ENCODE measurements at places on chromosomes 4 and X.

- no peaks in the 10 kb centered on the region for H3K4me1 ChIP-seq
- H3K27ac ChIP-seq: no peak overlapping the region
- DNase-seq: no peak
These were observed 40.7 kb downstream of the C4orf51 start for GRCh38 chr4:145720656-145721055.

- no peak for DNase-seq
- H3K4me1 ChIP-seq: peaks cover under 1% of the 10 kb centered on the region
- no peaks in the 10 kb centered on the region for H3K27me3 ChIP-seq
- no peaks in the 10 kb centered on the region for H3K36me3 ChIP-seq
- no peak overlapping the region for H3K4me3 ChIP-seq
- no peak overlapping the region for H3K27ac ChIP-seq
These were observed 178.6 kb upstream of the JADE1 start for GRCh38 chr4:128630871-128631270.

DNA sequence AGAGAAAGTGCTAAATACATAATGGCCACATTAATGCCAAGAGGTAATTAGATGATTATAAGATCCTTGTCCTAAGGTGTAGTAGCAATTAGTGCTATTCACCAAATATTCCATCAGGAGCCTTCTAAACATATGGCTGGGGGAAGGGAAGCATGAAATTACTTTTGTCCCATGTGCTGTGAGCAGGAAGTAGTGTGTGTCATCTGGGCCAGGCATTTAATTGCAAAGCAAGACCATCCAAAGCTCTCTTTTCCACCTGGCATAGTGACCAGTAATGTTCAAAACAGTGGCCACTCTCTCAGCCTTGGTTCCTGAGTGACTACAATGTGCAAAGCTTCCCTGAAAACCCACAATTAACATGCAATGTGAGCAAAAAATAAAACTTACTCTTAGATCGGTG, 144.2 kb upstream of the FAM241A start:
- H3K27ac ChIP-seq: no peak overlapping the region
- no peaks in the 10 kb centered on the region for H3K4me1 ChIP-seq
- no peaks in the 10 kb centered on the region for H3K27me3 ChIP-seq
- no peak for DNase-seq
- no peak overlapping the region for H3K4me3 ChIP-seq

GRCh38 chrX:7689791-7690412, 153.1 kb upstream of the VCX start:
- no peak for DNase-seq
- no peaks in the 10 kb centered on the region for H3K4me1 ChIP-seq
- no peak overlapping the region for H3K4me3 ChIP-seq
- no peaks in the 10 kb centered on the region for H3K36me3 ChIP-seq
- no peak overlapping the region for H3K27ac ChIP-seq

GRCh38 chr4:14700544-14700943, 301.7 kb upstream of the CPEB2 start:
- H3K27me3 ChIP-seq: no peaks in the 10 kb centered on the region
- H3K4me1 ChIP-seq: peaks cover 5% of the 10 kb centered on the region
- H3K4me3 ChIP-seq: no peak overlapping the region

DNA sequence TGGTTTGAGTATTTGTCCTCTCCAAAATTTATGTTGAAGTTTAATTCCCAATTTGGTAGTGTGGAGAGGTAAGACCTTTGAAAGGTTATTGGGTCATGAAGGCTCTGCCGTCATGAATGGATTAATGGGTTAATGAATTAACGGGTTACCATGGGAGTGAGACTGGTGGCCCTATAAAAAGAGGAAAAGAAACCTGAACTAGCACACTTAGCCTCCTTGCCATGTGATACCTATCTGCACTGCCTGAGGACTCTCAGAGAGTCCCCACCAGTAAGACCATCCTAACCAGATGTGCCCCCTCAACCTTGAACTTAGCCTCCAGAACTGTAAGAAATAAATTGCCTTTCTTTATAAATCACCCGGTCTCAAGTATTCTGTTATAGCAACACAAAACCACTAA, 39.3 kb downstream of the PAGE1 start:
- no peaks in the 10 kb centered on the region for H3K4me1 ChIP-seq
- H3K36me3 ChIP-seq: no peaks in the 10 kb centered on the region
- H3K4me3 ChIP-seq: no peak overlapping the region
- no peak overlapping the region for H3K27ac ChIP-seq
- no peak for DNase-seq
